ENCODE measurements at places on chromosomes 11 and 22. TPM values are rescaled to one million over a fixed set of nuclear protein-coding genes. Genes with fewer than 3 reads are reported as not detected.

GRCh38 chr22:20549232-20549841 lies 41.9 kb downstream of the MED15 start:
- DNase-seq: peak; percentile 69

DNA sequence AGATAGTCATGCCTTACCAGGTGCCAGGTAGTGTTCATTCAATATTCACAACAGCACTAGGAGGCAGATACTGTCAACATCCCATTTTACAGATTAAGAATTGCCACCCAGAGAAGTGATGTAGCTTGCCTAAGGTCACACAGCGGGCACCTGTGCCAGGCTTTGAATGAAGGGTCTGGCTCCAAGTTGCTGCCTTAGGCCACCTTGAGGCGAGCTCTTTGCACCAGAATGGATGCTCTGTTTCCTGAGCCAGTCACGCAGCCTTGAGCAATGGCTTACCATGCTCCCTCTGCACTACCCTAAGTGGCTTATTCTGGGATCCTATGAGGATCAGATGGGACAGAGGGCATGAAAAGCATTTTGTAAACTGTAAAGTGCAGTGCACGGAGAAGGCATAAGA lies 25.1 kb upstream of the TIMP3 start:
- DNase-seq: no peak

Gene GALNT18
- 2.7 TPM for total RNA-seq

DNA sequence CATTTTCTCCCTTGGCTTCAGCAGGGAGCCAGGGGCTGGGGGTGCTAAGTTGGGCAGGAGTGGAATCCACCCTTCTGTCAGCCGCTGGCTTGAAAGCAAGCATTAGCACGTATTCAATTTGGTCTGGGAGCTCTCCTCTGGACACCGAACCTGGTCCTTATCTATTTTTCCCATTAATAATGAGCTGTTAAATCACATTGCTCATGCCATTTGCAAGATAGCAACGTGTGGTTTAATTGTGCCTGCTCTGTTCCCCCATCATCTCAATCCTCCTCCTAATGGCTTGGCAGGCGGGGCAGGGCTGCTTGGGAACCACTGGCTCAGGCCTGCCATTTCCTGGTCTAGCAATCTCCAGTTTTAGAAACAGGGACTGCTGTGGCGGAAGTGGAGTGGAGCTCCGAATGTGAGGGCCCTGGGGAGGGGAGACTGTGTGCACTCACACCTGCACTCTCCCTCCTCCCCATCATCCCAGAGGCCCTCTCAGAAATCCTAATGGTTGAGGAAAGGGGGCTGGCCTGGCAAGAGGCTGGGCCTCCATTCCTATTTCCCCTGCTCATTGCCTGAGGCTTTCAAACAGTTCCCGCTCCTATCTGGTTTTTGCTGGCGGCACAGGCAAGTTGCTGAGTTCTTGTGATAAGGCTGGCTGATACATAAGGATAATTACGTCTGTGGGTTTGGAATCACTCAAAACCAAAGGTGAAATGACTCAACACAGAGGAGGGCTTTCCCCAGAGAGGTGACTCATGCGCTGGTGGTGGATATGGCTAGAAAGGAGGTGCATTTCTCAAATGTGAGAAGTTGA lies 201.2 kb upstream of the E2F8 start:
- peak; percentile 85 for DNase-seq

GRCh38 chr11:122116591-122116990 lies 576 bp upstream of the BLID start:
- DNase-seq: no peak

DNA sequence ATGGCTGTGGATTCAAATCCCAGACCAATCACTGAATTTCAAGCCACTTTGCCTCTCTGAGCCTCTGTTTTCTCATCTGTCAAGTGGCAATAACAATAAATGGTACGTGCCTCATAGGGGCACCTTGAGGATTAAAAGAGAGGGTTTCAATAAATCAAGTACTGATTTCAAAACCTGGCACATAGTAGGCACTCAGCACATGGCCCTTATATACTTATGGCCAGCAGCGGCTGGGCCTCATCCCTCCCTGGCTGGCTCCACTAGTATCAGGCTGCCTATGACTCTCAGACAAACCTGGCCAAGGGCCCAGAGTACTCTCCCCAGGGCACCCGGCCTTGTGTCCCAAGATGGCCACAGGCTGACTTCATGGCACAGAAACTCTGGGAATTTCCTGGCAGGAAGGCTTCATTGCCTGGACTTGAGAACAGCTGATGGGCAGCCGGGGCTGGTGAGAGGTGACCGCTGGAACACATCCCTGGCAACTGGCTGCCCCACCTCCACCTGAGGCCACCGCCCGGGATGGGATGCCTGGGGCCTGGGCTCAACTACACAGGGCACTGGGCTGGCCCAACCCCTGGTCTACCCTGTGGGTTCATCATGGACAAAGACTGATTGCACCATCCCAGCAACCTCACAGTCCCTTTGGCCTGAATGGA lies 3.4 kb downstream of the FADS3 start:
- no peak for DNase-seq

GRCh38 chr11:13343067-13343466 lies 65.5 kb downstream of the BMAL1 start:
- no peak for DNase-seq

DNA sequence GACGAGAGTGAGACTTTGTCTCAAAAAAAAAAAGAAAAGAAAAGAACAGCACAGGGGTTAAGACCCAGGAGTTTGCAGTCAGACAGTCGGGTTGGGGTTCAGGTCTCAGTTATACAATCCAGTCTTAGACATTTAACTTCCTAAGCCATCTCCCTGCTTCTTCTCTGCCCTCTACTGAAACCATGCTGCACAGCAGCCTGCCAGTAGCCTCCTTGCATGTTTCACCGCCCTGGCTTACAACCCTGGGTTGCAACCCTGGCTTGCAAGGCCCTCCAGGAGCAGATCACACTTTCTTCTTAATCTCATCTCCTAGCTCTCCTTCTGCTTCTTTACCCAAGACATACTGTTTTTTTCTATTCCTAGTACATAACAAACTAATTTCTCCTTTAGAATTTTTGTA lies 5.9 kb upstream of the B3GAT3 start:
- no peak for DNase-seq

Gene TPBGL
- 0.07 TPM for total RNA-seq
